ENCODE measurements at places on chromosomes 4 and X.

DNA sequence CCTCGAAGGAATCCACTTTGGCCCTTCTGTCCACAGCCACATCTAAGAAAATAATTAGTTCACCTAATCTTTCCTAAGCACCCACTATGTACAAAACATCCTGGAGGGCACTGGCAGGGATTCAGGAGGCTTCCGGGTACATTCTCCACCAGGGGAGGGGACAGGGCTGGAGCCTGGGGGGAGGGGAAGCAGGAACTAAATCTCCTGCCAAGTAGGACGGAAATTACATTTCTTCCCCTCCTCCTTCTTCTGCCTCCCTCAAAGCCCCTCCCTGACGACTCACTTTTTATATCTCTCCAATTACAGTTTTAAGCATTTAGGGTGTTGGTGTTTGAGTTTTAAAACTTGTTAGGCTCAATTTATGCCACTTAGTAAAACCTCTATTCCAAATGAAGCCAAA lies 203.1 kb downstream of the BCOR start:
- DNase-seq, result no peak

- no peak for DNase-seq
Observed at GRCh38 chr4:45732161-45732560, 391.7 kb downstream of the GABRG1 start.

DNA sequence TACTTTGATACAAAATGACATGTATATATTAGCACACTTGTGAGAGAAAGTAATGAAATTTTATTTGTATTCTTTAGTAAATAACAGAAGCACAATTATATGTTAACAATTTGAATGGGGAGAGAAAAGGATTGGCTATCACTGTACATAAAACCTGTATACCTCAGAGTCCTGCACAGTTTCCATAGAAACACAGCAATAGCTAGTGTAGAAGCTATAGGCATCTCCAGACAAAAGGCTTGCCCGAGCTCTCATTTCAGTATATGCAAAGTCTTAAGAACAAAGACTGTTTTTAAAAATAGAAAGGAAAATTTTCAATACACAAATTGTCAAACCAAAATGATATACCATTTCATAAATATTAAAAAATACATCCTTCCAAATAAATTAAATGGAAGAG lies 38.5 kb downstream of the GPM6A start:
- DNase-seq, result no peak

GRCh38 chrX:7134981-7135380 lies 12.5 kb upstream of the STS start:
- DNase-seq, result no peak

DNA sequence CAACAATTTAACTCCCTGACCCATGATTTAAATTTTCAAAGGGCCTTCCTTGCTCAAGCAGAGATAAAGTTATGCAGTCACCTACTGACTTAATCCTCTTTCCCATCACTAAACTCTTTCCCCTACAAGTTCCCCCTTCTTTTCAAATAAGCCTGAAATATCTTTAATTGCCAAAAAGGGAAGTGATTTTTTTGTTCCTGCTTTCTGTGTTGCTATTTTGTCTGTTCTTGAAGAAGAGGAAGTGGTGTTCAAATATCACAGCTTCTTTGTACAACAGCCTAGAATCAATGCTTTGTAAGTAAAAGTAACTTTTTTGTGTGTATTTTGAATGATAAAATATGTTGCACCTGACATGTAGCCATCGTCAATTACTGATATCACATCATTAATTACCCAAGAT lies 595.9 kb downstream of the CENPC start:
- DNase-seq, result no peak

- DNase-seq, result no peak
Observed at GRCh38 chrX:10087391-10087790, 69.4 kb upstream of the CLCN4 start.

DNA sequence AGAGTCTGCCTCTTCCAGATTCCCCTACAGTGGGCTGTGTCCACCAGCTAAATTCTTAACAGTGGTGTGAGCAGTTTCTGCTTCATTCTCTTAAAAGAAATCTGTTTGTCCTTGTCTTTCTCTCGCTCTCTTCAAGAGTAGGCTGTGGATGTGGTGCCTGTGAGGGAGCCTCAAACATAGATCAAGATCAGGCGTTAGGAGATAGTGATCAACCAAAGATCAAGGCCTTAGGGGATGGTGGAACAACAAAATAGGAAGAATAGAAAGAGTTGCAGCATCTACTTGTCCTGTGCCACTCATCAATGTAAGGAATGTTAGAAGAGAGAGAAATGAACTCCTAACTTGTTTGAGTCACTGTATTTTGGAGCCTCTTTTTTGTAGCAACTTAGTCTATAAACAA lies 144.2 kb downstream of the AASDH start:
- no peak for DNase-seq

DNA sequence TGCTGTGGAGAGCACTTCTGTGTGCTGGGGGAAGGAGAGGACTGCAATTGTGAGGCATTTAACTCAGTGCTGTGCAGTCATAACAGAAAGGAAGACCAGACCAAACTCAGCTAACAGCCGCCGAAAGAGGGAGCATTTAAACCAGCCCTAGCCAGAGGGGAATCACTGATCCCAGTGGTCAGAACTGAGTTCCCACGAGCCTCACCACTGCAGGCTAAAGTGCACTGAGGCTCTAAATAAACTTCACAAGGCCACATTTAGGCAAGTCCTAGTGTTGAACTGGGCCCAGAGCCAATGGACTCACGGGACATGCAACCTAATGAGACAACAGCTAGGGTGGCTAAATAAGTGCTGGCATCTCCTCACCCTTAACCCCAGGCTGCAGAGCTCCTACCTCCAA lies 20.4 kb downstream of the IQCM start:
- no peak for DNase-seq

DNA sequence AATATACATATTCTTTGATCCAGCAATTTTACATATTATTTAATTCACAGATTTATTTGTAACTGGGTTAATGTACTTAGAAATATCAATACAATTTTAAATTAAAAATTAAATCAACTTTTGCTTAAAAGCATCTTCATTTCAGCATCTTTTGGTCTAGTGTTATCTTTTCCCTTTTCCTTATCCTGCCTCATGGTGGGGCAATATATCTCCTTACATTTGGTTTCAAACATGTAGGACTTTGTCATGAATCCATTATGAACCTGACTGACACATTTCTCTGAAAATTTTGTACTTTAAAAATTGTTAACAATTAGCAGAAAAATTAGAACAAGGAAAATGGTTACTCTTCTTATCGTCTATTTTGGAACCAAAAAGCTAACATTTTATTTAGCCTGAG lies 42.8 kb upstream of the ANK2 start:
- no peak for DNase-seq

Measured in EH (cell line).